ENCODE measurements at places on chromosomes 16 and 17.

DNA sequence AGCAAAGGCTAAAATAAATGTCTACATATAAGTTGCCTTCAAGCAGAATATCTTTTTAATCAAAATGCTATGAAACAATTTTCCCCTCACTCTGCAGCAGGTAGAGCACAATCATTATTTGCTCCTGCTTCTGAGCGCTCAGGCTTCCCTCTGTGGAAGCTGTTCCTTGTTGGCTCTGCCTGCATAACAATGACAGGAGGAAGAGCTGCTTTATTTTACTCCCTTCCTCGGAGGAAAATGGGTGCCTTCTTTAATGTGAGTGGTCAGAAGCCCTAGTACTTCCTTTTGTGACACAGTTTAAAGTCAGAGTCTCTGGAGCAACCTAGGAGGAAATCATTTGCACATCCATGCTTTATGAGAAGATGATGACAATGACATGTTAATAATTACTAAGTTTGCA is 492.1 kb downstream of the CDH8 start:
- no peak for DNase-seq

DNA sequence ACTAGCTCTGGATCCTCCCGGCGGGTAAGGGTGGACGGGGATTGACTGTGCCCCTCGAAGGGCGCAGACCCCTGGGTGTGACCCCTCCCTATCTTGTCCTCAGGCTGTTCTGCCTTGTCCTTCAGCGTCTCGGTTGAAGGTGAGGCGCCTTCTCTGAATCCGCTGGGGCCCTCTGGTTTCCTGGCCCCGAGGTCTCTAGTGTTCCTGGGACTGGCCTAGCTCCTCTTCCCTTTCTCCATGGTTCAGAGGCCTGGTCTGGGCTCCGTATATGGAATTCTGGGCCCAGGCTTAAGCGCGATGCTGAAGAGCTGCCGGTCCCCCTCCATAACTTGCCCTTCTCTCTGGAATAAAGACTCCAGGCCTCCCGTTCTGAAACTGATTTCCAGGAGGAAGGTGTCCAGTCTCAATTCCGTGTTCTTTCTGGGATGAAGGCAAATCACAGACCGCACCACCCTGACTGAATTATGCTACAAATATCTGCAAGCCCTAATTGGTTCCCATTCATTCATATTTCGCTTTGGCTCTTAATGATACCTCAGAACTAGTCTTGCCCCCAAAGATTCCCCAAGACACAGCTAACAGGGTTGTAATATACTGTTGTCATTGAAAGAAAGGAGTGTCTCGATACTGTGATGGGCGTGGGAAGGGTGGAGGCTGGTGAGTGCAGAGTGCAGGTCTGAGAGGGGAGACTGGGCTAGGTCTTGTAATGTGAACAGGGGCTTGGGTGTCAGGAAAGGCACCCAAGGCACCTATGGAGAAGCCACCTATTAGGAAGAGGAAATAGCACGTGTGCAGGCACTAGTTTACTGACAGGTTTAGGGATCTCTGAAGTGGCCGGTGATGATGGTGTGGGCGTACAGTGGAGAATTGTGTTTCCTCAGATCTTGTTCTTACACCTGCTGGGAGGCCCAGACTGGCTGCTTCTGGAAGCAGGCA is 851 bp downstream of the EDC4 start:
- peak; percentile 20 for DNase-seq

GRCh38 chr17:31574458-31574857 is 183.0 kb downstream of the RAB11FIP4 start:
- DNase-seq: no peak

DNA sequence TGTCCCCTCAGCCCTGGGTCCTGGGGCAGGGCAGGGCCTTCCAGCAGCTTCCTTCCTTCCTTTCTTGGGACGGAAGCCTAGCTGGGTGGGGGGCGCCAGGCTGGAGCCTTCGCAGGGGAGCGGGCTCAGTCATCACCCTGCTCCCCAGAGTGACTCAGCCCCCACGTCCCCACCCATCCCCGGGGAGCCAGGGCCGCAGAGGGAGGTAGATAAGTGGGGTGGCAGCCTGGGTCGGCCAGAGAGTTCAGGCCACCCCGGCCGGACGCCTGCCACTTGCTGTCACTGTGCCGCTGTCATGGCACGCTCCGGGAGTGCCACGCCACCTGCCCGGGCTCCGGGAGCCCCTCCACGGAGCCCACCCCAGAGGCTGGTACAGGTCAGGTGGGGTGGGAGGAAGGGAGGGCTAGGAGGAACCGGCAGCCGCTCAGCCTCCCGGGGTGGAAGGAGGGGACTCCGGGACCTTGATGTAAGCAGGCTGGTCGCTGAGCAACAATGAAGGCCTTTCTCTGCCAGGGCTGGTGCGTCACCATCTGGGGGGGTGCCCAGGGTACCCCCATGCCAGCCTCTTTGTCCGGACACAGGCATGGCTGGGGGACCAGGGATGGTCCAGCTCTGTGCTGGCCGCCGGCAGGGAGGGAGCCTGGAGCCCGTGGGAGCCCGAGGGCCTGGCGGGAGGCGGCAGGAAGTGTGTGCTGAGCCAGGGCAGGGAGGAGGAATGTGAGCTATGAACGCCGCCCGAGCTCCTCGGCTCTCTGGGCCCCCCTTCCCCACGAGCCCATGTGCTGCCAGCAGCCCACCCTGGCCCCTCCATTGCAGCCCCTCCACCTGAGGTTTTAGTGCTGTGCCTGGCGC is 6.6 kb downstream of the NHERF2 start:
- no peak for DNase-seq

GRCh38 chr16:9027070-9027799 is 63.5 kb upstream of the USP7 start:
- no peak for DNase-seq

DNA sequence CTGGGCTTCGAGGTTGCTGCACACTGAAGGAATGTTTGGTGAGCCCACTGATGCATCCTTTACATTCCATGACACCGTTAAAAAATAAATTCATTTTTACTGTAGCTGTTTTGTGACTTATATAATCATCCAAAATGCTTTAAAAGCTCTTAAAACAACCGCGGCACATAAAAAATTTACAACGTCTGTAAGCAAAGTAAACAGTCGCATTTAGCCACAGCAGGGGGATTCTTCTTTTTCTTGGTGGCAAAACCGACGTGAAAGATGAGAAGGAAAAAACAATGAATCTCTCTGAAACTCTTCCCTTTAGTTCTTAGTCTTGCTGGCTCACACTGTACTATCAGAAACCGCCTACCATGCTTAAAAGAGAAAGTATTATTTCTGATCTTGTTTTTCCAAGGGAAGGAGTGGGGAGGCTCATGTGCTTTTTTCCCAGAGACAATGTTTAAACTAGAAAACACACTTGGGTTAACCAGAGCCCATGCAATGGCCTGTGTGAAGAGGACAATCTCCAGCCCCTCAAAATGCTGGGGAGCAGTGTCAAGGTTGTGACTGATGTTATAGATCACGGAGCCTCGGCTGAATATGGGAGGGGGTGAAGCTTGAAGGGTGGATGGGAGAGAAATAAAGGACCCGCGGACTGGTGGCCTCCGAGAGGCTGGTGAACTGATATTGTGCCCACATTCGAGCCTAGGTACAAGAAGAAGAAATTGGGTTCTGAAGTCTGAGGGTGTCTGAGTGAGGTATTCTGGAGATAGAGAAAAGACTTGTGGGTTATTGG is 91.1 kb downstream of the IRF8 start:
- no peak for DNase-seq

DNA sequence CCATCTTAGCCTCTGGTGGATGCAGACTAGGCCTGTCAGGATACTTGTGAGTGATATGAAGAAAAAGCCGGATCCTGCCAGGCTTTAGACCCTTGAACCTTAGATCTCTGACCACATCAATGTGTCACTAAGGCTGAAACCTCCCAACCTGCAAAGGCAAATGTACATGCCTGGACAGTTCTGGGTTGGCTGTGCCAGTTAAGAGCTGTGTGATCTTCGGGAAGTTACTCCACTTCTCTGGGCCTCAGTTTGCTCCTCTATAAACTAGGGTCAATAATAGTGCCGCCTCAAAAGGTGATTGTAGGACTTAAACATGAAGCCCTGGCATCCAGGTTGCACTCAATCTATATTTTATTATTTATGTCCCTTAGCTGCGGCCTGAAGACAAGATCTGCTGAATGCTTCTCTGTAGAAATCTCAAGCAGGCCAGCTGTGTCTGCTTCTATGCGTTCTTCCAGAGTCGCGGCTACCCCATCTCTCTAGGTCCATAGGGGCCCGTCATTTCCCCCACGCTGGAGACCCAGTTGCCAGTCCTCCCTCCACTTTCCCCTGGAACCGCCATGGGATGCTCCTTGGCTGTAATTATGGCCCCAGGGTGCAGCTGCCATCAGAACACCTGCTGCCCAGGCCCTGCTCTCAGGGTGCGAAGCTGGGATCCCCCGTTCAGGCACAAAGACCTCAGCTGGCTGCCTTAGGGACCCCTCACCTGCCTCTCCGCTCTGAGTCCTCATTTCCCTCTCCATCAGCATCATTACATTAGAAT is 50.2 kb downstream of the AKAP1 start:
- no peak for DNase-seq

- no peak for DNase-seq
Measured at GRCh38 chr17:5557990-5558389, 26.3 kb downstream of the NLRP1 start.

GRCh38 chr17:75553295-75554110 is 28.0 kb downstream of the LLGL2 start:
- no peak for DNase-seq

- no peak for DNase-seq
Measured at GRCh38 chr16:54431041-54431996, 144.7 kb upstream of the IRX3 start.

GRCh38 chr17:37375706-37376105 is at the start of gene C17orf78:
TSS of gene C17orf78 (plus strand) at chr17:37375985. CDS start at chr17:37376093, 108 bp downstream.
- no peak for DNase-seq

GRCh38 chr17:44995436-44996001 is 27.4 kb upstream of the C1QL1 start:
- no peak for DNase-seq

- no peak for DNase-seq
Measured at GRCh38 chr16:50244140-50244503, 22.2 kb upstream of the ADCY7 start.

- no peak for DNase-seq
Measured at GRCh38 chr17:38743556-38744171, 4.5 kb downstream of the PCGF2 start.

DNA sequence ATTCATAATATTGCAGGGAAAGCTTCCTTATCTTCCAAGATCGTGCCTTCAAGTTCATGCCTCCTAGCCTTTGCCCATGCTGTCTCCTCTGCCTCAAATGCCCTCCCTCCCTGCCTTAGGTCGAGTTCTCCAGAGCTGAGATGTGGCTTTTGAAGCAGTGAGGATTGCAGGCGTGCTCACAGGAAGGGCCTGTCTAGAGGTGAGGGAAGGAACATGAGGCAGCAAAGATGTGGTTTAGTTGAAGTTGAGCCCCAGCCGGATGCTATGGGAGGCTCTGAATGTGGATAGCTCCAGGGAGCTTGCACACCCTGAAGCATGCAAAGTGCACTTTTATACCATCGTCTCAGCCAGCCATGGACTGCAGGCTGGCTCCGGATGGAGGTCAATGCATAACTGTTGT is 754.6 kb upstream of the EEF2KMT start:
- DNase-seq: no peak

GRCh38 chr17:20145567-20145966 is 136.4 kb downstream of the SPECC1 start:
- no peak for DNase-seq

DNA sequence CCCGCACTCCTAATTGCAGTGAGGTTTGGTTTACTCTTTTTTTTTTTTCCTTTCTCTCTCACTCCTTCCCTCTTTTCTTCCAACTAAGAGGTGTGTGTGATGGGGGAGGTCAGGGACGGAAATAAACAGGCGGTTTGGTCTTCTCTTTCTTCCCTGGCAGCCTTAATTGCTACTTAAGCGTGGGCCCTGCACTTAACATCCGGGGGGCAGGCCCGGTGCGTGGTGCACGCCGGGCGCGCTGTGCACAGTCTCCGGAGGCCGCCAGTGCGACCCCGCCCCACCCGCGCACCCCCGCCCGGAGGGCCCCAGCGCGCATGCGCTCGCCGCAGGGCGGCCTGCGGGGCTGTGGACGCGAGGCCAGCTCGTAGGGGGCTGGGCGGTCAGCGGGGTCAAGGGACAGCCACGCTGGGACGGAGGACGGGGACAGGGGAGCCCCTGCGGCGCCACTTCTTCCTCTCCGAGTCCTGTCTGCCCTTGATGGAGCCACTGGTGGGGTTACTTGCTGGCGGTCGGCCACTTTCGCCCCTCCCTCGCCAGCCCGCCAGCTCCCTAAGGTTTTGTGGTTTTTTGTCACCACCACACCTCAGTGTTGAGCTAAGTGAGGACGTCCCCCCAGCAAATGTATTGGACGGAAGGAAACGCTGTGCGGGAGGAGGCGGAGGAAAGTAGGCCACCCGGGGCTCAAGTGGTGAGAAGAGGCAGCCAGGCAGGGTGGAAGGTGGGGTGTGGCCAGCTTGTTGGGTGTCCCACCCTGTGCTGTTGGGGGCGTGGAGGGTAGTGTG is 120.9 kb downstream of the MRM1 start:
- peak; percentile 84 for DNase-seq

- peak; percentile 25 for DNase-seq
Measured at GRCh38 chr17:40599468-40599763, 34.1 kb upstream of the CCR7 start.
